ENCODE measurements at places on chromosomes 6 and 20.

- no peak for DNase-seq
Observed at GRCh38 chr6:159089909-159090308, 45.1 kb upstream of the TAGAP start.

GRCh38 chr6:166692723-166693302, 65.8 kb upstream of the RPS6KA2 start:
- no peak for DNase-seq

GRCh38 chr6:88135578-88136114, 30.5 kb downstream of the CNR1 start:
- no peak for DNase-seq

DNA sequence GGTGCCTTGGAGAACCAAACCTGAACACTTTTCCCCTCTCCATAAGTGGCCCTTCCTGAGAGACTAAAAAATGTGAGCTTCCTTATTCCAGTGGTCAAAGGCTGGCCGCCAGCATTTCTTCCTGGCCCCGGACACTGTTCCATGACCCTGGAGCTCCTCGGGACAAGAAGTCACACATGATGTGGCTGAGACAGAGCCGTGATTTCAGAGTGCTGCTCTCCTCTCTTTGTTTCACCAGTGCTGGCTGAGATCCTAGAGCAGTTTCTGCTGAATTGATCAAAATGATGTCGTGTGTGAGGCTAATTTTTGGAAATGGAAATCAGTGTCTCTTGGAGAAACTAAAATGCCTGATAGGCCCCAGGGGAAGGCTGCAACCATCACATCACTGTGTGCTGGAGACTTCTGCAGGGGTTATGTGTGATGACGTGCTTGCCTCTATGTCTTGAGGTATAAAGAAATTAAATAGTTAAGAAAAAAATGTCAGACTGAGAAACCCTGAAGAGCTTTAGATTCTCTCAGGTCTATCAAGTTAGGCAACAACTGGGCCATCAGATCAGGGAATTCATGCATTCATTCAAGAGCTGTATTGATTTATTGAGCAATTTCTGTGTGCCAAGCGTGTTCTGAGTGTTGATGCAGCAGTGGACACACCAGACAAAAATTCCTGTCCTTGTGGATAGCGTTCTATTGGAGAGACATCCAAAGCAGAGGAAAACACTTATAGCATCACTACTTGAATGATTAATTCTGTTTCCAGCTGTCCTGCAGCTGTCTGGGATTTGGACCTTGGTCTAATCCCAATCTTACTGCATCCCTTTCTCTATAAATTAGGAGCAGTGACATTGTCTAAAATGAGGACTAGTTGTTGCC, 72.7 kb upstream of the CCN6 start:
- DNase-seq: no peak

DNA sequence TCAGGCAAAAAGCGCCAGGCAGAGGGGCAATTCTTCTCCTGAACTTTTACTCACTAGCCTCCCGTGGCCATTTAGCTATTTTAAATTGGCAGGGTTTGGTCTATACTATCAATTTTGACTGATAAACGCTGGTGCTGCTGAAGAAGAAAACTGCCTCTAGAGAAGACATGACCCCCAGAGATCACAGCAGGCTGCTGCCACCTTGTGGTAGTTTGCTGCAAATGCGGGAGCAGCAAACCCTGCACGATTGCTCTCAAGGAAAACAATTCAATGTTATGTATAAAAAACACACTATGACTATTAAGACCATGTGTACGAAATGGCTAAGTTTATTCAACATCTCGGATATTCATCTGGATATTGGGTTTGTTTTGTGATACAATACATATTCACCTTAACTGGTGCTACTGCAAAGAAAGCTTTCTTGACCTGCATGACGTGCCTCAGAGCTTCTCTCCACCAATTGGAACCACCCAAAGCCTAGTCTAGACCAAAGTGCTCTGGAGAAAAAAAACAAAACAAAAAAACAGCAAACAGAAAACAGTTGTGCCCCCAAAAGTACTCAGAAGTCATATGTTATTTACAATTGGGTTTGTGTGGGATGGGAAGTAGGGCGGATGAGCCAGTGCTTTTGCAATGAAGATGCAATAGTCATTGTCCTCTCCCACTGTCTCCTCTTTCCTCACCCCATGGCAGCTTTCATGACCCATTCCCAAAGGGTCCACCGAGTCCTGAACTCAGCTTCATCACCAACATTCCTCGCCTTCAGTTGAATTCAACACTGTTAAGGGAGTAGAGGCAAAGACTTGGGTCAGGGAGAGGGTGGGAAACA, 19.6 kb upstream of the IL17F start:
- DNase-seq: peak; percentile 56

DNA sequence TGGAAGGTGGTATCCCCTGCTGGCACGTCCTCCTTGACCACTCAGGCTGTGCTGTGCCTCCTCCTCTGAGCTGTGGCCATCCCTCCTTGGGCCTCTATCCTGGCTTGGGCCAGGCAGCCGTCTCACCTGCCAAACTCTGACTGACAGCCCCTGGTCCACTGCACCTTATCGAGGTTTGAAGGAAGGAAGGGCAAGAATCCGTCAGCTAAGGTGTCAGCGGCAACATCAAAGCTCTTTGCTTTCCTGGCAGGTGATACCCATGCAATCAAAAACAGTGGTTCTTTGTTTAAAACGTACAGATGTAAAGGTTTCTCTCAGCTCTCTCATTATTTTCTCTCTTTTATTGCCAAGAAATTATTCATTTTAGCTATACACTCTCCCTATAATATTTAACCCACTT, 203.9 kb downstream of the TBXT start:
- no peak for DNase-seq

DNA sequence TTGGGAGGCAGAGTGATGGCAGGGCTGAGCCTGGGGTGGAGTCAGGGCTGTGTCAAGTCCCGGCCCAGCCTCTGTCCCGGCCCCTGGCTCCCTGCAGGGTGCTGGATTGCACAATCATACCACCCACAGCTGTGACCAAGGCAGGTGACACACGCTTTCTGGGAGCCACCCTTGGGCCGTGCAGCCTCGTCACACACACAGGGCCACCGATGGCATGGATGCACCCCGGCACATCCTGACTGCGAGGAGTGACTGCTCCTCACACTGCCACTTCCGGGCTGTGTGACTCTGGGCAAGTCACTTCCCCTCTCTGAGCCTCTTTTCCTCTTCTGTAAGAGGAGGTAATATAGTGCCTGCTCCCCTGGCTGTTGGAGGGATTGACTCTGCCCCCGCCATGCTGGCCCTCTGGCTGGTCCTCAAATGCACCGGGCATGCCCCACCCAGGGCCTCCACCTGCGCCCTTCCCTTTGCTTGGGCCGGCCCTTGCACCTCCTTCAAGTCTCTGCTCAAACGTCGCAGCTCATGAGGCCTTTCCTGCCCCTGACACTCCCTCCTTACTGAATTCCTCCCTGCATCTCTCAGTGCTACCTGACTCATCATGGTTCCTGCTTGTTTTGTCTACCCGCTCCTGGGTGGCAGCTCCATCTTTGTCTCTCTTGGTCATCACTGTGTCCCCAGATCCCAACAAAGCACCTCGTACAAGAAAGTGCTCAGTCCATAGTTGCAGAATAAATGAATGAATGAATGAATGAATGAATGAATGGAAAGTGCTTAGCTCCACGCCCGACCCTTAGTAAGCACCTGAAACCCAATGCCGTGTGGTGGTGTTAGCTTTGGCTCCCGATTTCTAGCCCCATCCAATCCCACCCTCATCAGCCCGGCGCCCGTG, 93.5 kb downstream of the CEBPB start:
- no peak for DNase-seq

- DNase-seq: no peak
Observed at GRCh38 chr6:100484474-100484873, 19.8 kb upstream of the SIM1 start.

DNA sequence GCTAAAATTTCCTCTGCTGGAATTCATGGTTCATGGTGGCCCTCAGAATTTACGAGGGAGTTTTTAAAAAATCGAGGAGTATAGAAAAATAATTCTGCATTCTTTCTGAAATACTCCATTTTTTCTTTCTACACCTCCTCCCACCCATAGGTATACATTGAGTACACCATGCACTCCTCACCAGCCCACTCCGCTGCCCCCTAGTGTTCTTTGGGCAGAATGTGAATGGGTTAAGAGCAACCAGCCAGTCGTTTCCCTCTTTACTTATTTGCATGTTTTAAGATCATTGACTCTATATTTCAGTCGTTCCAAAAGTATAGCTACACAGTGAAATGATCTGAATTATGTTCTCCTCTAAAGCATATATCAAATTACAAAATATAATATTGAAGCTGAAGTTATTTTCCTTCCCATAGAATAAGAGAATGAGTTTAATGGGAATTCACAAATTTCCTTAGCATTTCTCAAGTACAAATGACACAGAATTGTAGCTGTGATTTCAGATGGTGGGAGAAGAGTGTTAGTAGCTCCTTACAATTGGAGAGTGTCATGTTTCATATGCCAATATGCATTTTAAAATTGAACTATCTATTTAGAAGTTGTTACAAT, 977.7 kb upstream of the SLC35B3 start:
- DNase-seq: no peak

DNA sequence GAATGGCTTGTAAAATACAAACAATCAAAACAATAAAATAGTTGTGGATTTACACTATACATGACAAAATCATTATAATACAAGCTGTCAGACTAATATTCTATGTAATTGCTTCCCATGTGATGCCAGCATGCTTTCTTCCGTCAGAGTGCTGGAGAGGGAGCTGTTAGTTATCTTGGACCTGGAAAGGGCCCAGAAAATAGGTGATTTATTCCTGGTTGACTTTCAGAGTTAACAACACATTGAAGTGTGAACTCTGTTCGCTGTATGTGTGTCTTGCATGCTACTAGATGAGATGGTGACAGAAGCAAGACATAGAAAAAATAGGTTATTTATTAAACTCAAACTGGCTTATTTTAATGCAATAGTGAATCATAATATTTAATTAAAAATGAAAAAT, 70.2 kb downstream of the CDYL start:
- no peak for DNase-seq

- no peak for DNase-seq
Observed at GRCh38 chr6:162683135-162683534, 44.4 kb downstream of the PRKN start.

GRCh38 chr6:69813508-69813907, 16.7 kb upstream of the LMBRD1 start:
- no peak for DNase-seq

GRCh38 chr6:2937627-2938003, 33.8 kb downstream of the SERPINB6 start:
- DNase-seq: no peak

GRCh38 chr6:45420083-45420908, 42.6 kb upstream of the SUPT3H start:
- DNase-seq: peak; percentile 60

- DNase-seq: no peak
Observed at GRCh38 chr6:115554060-115554459, 506.6 kb downstream of the FRK start.

GRCh38 chr6:8268606-8269005, 166.3 kb upstream of the EEF1E1 start:
- no peak for DNase-seq

DNA sequence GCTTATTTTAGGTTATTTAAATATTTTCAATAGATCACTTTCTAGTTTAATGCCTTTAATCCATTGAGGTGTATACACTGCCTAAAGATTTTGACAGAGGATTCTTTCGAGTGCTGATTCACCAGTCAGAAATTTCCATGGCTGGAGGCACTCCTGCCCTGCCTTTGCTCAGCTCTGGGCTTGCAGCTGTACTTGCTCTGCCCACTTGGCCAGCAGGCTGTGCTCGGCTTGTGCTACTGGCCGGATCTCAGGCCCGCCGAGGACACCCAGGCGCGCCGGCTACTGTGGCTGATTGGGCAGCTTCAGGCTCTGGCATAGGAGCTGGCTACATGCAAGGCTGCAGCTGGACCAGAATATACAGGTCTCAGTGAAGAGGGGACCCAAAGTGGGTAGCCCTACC, 675.1 kb upstream of the MMS22L start:
- no peak for DNase-seq

- DNase-seq: no peak
Observed at GRCh38 chr6:128655978-128656498, 135.6 kb upstream of the PTPRK start.

GRCh38 chr6:33410711-33411631, at the start of gene PHF1:
TSS of gene PHF1 (plus strand) at chr6:33411014. CDS start at chr6:33412264, 1,250 bp downstream.
- DNase-seq: no peak

GRCh38 chr20:6680854-6681253, 86.6 kb upstream of the BMP2 start:
- no peak for DNase-seq

- no peak for DNase-seq
Observed at GRCh38 chr6:136524936-136525413, 25.2 kb downstream of the MAP7 start.

GRCh38 chr6:33700391-33701050, 11.0 kb downstream of the UQCC2 start:
- peak; percentile 68 for DNase-seq

GRCh38 chr6:23316131-23316530, 746.8 kb downstream of the HDGFL1 start:
- DNase-seq: no peak

DNA sequence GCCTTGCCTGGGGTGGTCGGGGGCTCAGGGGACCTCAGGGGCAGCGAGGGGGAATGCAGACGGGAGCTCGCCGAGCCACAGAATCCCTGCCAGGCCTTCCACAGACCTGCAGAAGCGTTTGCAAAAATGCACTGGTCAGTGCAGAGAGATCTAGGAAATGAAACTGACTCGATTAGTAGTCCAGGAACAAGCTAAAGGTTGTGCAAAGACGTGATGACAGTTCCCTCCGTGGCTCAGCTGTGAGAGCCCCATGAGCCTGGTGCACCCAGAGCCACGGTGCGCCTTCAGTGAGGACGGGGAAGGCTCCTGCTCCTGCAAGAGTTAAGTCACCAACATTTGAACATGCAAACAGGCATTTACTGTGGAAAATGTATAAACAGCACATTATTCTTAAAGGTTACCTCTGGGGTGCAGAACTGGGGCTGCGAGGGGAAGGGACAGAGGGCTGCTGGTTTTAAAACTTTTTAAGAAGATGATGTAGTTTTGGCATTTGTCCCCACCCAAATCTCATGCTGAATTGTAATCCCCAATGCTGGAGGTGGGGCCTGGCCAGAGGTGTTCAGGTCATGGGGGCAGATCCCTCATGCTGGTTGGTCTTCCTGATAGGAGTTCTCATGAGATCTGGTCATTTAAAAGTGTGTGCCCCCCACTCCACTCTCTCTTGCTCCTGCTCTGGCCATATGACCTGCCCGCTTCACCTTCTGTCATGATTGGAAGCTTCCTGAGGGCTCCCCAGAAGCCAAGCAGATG, 147.3 kb downstream of the DLL1 start:
- DNase-seq: no peak

DNA sequence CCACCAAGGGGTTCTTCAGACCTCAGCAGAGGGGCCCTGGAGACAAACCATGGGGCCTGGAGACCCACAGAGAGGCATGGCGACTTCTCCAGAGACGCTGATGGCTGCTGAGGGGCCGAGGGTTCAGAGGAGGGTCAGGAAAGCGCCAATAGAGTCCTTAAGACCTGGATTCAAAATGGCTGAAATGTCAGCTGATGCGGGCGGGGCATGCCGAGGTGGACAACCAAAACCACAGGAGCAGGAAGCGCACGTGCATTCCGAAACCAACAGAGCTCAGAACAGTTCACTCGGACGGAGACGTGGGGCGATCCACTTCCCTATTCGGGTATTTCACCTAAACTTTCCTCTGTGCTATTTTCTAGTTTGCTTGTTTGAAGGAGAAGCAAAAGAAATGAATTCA, 99.9 kb upstream of the RIN2 start:
- DNase-seq: no peak
